ENCODE measurements at places on chromosomes 6 and 20.

DNA sequence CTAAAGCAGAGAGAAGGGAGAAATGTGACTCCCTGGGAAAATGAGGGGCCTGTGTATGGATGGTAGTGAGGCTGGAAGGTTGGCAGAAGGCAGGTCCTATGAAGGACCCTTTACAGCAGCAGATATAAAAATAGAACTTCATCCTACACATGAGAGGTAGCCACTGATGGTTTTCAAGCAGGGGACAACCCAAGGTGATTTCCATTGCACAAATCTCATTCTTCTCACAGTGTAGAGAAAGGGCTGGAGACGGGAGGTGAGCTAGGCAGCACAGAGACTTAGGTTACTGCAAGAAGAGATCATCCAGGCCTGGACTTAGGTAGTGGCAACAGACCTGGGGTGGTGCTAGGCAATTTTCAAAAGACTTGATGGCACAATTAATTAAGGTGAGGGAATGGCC, 30.7 kb downstream of the TRAM2 start:
- DNase-seq = peak; percentile 34

GRCh38 chr6:47534063-47534462, 56.5 kb downstream of the CD2AP start:
- DNase-seq = no peak

GRCh38 chr6:134478764-134479399, 161.0 kb upstream of the SGK1 start:
- DNase-seq = no peak

DNA sequence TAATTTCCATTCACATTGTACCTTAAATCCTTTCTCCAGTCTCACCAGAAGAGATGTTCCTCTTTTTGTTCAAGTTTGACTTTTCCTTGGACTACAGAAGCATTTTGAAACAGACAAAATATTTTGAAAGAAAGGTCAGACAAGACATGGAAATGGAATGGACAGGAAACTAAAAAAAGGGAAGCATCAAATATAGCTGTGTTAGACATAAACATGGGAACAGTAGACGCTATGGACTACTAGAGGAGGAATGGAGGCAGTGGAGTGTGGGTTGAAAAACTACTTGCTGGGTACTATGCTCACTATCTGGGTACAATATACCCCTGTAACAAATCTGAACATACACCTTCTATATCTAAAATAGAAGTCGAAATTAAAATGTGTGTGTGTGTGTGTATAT, 4.1 kb upstream of the FAM135A start:
- DNase-seq = no peak

DNA sequence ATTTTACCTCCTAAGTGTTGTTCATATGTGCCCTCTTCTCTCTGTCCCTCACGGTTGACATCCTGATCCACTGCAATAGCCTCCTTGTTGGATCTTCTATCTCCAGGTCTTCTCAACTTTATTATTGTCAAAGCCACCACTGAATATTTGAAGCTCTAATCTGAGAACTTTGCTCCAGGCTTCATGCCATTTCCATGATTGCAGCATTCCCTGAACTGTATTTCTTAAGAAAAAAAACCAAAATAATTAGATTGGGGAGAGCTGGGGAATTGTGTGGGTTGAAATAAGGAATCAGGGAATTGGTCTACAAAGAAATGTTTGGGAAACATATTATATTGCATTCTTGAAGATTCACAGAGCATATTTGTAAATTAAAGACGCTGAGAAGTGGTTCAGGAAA, 2.5 kb upstream of the STX7 start:
- no peak for DNase-seq

- no peak for DNase-seq
Measured at GRCh38 chr20:35739294-35740163, 2.5 kb downstream of the RBM39 start.

DNA sequence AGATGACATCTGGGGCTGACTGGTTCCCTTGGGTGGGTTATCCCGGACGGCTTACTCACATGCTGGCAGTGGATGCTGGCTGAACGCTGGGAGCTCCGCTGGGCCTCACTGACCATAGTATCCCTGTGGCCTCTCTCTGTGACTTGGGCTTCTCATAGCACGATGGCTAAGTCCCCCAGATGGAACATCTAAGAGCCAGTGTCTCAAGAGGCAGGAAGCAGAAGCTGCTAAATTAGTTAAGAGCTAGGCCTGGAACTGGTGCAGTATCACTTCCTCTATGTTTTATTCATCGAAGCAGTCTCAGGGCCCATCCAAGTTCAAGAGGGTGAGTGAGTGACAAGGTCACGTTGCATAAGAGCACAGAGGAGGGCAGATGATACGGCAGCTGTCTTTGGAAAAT, 116.5 kb upstream of the LAMP5 start:
- peak; percentile 24 for DNase-seq

GRCh38 chr20:62235777-62236157, 2.6 kb upstream of the OSBPL2 start:
- DNase-seq = no peak

DNA sequence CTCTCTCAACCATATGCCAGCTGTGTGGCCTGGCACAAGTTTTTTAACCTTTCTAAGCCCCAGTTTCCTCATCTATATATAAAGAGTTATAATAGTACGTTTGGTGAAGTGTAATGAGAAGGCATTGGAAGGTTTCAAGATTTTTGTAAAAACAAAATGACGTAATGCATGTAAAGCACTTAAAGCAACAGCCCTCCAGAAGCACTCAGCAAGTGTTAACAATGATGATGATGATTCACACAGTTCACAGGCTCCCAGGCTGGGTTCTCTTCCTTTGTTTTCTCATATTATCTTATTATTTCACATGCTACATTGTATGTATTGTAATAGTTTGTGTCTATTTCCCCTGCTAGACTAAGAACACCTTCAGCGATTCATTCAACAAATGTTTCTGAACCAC, 6.2 kb downstream of the CEP250 start:
- DNase-seq = no peak

DNA sequence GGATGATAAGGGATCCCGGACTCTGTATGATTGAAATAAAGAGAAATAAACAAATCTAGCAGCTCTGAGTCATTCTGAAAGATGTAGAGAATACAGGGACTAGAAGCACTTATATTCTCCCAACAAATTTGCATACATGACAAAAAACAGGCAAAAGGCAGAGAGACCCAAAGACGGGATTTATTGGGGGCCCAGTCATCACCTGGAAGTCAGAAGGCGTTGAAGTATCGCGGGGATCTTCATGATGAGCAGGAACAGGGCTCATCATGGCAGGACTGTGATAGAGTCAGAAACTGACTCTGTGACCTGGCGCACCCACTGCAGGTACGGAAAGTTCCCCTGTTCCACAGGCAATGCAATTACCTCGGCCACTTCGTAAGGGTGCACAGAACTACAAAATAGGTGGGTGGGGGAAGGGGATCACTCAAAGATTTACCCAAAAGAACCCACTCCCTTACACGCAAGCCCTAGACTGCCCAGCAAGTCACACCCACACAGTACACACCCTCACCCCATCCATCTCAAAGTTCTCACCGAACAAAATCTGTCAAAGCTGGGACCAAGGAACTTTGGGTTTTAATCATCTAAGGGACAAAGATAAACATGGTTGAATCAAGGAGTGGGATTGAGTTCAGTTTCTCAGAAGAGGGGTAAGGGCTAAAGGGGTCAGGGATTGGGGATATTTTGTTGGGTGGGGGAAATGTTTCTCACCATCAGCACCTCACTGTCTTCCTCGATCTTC, 1.4 kb downstream of the CUTA start:
- DNase-seq = no peak

- DNase-seq = no peak
Measured at GRCh38 chr6:73713426-73714147, 17.6 kb downstream of the CD109 start.

GRCh38 chr20:24981282-24981681, 11.3 kb downstream of the APMAP start:
- peak; percentile 29 for DNase-seq

DNA sequence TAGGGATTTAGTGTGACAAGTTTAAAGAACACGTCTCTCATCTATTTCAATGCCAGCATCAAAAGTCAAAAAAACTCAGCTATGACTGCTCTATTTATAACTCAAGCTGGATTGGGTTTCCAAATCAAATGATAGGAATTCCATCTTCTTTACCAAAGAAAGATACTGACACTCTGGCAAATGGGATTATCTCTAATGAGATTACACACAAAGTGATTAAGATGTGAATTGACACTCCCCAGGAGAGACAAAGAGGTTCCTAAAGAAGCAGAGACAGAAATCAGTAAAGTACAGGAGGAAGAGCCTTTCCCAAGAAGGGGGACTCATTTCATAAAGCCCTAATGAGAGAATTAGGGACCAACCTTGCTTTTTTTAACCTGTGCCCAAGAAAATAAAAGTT, 92.1 kb downstream of the ID4 start:
- DNase-seq = no peak

GRCh38 chr20:22729616-22730236, 145.4 kb upstream of the FOXA2 start:
- DNase-seq = no peak

DNA sequence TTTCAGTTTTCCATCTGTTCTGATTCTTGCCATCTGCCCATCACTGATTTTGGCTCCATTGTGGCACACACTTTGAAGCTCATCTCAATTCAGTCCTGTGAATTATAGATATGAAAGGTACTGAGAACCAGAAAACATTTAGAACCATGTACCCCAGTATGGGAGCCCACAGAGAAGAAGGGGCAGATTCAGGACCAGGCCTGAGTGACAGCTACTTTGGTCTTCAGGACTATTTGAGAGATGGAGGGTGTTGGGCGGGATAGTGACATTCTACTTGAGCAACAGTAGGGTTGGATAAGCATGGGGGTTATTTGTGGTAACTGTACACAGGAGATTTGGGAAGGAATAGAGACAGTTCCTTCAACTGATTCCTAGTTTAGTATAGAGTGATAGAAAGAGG, 259.2 kb upstream of the MANEA start:
- DNase-seq = no peak

DNA sequence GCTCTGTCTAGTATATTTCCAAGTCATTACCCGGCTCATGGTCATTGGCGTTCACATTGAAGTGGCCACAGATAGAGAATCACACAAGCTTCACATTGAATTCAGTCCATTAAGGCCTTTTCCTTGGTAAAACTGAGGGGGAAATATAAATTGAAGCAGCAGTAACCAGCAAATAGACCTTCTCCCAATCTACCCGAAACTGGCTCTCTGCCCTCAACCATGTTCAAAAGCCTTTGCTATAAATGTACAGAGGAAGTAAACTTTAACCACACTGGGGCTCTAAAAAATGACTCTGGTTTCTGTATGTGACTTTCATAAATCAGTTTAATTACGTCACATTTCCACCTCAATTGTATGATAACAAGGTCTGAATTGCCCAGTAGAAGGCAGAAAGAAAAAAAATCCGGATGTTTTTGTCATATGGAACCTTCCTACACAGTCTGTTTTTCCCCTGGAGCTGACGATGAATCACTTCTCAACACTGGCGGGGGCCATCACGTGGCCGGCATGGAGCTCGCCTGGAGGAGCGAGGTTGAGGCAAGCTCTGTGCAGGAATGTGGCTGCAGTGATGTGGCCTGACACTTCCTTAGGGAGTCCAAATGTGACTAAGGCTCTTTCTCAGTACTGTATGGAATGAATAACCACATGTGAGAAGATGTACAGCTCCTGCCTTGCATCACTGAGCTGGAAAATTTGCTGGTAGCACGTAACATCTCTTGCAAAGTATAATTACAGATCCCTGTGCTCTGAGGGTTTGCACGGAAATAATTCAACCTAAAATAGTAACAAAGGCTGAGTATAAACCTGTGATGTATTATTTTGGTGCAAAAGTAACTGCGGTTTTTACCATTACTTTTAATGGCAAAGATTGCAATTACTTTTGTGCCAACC, 58.6 kb upstream of the SNX9 start:
- peak; percentile 94 for DNase-seq

DNA sequence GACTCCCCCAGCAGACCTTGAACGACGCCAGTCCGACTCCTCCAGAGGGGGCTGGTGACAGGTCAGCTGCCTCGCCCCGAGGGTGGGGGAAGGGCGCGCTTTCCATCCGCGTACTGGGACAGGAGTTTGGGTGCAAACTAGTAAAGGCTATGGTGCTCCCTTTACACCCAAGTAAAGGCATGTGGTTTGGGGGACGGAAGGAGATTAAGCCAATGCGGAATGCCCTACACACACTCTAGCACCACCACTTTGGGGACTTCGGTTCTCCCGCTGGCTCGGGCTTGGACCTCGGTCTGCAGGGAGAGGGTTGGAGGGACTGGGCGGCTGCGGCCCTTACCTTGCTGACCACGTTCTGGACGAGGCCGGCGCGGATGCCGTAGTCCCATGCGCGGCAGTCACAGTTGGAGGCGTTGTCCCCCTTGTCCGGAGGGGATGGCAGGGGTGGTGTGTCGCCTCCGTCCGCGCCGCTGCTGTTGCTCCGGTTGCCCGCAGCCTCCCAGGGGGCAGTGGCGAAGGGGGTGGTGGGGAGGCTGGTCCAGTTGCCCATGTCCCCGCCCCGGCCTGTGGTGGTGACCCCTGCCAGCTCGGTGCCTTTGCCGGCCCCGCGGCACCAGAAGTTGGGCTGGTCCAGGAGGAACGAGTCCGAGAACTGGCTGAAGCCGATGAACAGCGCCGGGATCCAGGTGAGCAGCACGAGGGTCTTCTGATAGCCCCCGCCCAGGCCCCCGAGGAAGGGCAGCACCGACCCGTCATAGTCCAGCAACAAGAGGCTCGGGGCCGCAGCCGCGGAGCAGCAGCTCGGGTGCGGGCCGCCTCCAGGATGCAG, 1.1 kb downstream of the SLC22A23 start:
- peak; percentile 41 for DNase-seq

DNA sequence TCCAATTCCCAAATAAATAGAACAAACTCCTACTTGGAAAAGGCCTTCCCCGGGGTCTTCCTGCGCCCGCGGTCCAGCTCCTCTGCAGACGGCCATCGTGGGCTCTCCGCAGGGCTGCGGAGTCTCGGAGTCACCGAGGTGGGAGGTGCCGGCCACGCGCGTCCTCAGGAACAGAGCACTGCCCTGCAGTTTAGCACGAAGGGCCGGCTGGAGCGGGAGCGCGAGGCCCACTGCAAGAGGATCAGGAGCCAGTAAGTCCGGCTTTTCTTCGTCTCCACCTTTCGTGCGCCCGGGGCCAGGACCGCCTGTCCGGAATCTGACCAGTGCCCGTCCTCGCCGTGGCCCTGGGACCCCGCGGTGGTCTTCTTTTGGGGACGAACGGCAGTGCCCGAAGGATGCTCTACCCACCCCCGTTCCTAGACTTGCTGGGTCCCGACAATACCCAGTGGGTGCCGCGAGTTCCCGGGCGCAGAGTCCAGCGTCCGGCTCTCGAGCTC, 1.4 kb downstream of the BHLHE23 start:
- DNase-seq = no peak
